Body of pancreas (tissue), 4 donors: ENCODE measurements at places on chromosomes 11 and 22. TPM values are rescaled to one million over a fixed set of nuclear protein-coding genes. Genes with fewer than 3 reads are reported as not detected.
A peak's percentile ranks its signal among the peaks of the same experiment; 100 is the strongest.

C11orf16 gene
- not detected for total RNA-seq

SGSM1 gene
- total RNA-seq, result 4.6 TPM

TCN2 gene
- 16.3 TPM for total RNA-seq

KRTAP5-4 gene
- total RNA-seq, result not detected

DNA sequence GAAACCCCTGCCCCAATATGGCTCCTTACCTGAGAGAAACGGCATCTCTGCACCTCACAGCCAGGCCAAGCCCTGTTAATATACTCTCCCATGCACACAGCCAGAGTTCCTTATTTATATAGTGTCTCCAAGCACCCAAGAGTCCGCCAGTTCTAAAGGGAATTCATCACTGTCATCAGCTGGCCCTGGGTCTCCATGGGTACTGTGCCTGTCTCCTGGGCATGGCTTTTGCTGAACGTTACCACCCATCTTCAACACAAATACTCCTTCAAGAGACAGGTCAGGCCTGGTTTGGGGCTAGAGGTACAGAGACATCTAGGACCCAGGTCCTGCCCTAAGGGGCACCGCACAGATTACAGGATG is 1.6 kb upstream of the ATG16L2 start:
- peak; percentile 43 for DNase-seq

- DNase-seq, result no peak
These were observed 11.8 kb downstream of the DGCR8 start for GRCh38 chr22:20091690-20092476.

GRCh38 chr11:1480555-1481482 is 5.8 kb downstream of the MOB2 start:
- DNase-seq, result peak; percentile 4

- DNase-seq, result no peak
These were observed 1317.2 kb downstream of the TBC1D22A start for GRCh38 chr22:48079505-48080290.

GRCh38 chr11:85626496-85626895 is 648 bp downstream of the DLG2 start:
- DNase-seq, result peak; percentile 54

- no peak for DNase-seq
These were observed 246.5 kb downstream of the CADM1 start for GRCh38 chr11:115257678-115258077.
